ENCODE measurements at places on chromosomes 1 and 21. TPM values are rescaled to one million over a fixed set of nuclear protein-coding genes. Genes with fewer than 3 reads are reported as not detected.

The CCDC17 gene
- total RNA-seq, result 1.1 TPM

The DIRAS3 gene
- 67.9 TPM for total RNA-seq

The RSPH1 gene
- total RNA-seq, result 0.23 TPM

The CDCA8 gene
- total RNA-seq, result 33.6 TPM

The OR2T33 gene
- total RNA-seq, result 0.57 TPM

The DENND2D gene
- total RNA-seq, result 5.7 TPM

The LRRC3 gene
- total RNA-seq, result 0.17 TPM

The NRAS gene
- 164 TPM for total RNA-seq

DNA sequence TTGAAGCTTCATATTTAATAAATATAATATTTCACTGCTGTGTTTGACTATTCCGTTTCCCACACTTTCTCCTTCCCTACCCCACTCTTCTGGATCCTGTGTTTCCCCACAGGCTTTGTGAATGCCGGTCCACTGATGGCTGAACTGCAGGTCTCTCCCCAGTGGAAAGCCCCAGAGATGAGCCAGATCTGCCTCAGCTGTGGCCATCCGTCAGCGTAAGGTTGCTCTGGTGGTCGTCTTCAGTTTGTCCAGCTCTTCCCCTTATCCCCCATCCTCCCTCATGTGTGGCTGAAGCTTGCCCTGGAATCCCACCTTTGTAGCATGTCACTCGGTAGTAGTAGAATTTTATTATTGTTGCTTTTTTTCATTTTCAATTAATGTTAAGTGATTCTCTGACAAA lies 11.4 kb downstream of the SMAP2 start:
- no peak for DNase-seq

DNA sequence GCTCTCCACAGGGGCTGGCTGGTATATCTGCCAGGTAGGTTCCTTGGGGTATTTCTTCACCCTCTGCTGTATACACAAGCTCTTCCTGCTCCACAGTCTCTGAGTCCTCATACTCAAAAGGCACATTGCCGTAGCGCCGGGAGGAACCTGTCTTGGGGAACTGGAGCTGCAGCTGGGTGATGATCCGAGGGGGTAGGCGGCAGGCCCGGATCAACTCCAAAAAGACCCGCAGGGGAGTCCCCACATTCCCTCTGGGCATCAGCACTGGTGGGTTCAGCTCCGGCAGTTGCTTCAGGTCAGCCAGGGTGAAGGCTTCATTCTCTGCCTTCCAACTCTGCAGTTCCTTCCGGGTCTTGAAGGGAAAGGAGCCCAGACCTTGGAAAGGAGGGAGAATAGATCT lies 2.9 kb downstream of the GPATCH3 start:
- no peak for DNase-seq

DNA sequence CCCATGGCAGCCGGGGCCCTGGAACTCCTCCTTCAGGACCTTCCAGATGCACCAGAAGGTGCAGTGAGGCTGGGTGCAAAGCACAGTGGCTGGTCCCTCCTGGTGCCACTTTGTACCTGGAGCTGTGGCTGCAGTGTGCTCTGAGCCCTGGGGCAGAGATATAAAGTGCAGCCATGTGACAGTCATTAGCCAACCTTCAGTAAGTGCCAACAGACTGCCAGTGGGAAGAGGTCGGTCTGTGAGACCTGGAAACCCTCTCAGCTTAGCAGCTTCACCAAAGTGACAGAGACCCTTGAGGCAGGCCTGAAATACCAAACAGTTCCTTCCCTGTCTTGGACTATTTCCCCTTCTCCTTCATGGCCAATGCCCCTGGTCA lies 26.7 kb upstream of the NGF start:
- DNase-seq, result no peak

DNA sequence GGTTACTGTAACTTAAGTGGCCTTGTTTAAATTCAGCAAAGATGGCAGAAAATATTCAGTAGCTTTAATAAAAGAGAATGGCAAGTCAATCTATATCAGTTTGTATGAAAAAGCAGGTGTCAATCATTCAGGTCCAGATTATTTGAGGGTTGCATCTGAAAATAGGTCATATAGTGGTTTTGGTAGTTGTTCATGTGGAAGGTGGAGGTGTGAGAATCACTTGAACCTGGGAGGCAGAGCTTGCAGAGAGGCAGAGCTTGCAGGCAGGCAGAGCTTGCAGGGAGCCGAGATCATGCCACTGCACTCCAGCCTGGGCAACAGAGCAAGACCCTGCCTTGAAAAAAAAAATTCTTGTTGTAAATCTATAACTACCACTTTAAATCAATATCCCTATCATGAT lies 88.6 kb downstream of the ZSWIM5 start:
- DNase-seq, result no peak

GRCh38 chr1:39542924-39543323 lies 33.7 kb downstream of the PABPC4 start:
- DNase-seq, result no peak

DNA sequence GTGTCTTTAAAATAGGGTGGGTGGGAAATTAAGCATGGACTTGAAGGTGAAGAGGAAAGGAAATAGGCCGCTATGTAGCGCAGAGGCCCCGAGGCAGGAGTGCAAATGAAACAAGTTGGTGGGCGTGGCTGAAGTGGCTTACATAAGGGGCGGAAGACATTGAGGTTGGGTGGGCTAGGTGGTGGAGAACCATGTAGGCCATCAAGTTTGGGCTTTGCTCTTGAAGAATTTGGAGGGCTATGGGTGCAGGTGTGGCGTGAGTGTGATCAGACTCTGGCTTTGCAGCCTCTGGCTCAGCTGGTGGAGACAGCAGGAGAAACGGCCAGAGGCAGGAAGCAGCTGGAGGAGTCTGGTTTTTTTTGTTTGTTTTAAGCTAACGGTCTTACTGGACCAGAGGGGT lies 6.7 kb downstream of the SLFNL1 start:
- DNase-seq, result no peak

- DNase-seq, result no peak
Measured at GRCh38 chr1:93501399-93501798, 53.5 kb downstream of the FNBP1L start.

GRCh38 chr1:4825800-4826450 lies 171.5 kb downstream of the AJAP1 start:
- DNase-seq, result no peak

GRCh38 chr21:45387506-45387905 lies 17.5 kb upstream of the COL18A1 start:
- DNase-seq, result no peak
